A172 (cell line): ENCODE measurements at places on chromosomes 11 and 22. TPM values are rescaled to one million over a fixed set of nuclear protein-coding genes. Genes with fewer than 3 reads are reported as not detected.

GRCh38 chr11:80309301-80309700 is 868.5 kb upstream of the TENM4 start:
- peak; percentile 42 for DNase-seq

GRCh38 chr11:45455536-45455935 is 169.4 kb upstream of the SYT13 start:
- DNase-seq = no peak

DNA sequence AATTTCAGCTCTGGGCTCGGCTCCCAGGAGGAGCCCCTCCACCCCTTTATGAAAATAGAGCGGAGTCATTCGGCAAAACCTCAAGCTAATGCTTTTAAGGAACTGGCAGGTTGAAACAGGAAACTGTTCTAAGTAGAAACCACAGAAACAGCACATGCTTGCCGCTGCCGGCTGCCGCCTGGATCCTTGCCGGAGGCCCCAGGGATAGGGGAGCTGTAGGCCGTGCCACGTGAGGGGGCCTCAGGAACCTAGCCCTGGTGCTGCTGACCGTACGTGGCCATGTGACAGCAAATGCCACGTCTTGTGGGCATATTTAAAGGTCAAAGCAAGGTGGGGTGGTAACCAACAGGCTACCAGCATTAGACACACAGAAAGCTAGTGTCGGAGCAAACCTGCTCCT is 77.9 kb upstream of the TIMP3 start:
- DNase-seq = peak; percentile 77

DNA sequence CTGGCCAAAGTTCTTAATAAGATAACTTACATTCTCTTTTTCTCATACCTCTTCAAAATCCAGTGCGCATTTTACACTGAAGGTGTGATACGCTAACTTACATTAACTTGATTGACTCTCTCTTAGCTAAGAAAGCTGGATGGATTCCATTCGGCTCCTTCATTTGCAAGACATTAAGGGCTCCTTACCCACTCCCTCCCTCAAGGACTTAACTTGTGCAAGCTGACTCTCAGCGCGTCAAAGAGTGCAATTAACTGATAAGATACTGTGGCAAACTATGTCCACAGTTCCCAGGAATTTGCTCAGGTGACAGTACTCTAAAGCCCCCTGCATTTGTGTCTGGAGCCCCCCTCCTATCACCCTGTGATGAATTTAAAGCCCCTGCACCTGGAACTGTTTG is 6.4 kb upstream of the RFPL1 start:
- no peak for DNase-seq

- no peak for DNase-seq
Observed at GRCh38 chr11:64620381-64620971, 29.5 kb downstream of the SLC22A12 start.

DNA sequence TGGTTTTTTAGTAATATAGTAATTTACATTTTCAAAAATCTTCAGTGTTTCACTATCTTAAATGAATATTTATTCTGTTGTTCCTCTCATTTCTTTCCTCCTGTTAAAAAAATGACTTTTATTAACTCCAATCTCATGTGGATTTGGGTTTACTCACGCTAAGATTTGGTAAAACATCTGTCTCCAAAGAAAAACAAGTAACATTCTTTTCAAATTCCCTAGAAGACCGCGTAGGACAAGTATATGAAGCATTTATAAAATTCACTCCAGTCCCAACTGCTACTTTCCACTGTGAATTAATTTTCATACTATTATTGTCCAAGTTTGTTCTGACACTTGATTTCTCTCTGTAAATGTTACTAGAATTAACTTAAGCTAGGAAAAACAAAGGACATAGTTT is 26.2 kb downstream of the SBF2 start:
- no peak for DNase-seq

- DNase-seq = no peak
Observed at GRCh38 chr22:41659941-41660340, 28.7 kb downstream of the SNU13 start.

DNA sequence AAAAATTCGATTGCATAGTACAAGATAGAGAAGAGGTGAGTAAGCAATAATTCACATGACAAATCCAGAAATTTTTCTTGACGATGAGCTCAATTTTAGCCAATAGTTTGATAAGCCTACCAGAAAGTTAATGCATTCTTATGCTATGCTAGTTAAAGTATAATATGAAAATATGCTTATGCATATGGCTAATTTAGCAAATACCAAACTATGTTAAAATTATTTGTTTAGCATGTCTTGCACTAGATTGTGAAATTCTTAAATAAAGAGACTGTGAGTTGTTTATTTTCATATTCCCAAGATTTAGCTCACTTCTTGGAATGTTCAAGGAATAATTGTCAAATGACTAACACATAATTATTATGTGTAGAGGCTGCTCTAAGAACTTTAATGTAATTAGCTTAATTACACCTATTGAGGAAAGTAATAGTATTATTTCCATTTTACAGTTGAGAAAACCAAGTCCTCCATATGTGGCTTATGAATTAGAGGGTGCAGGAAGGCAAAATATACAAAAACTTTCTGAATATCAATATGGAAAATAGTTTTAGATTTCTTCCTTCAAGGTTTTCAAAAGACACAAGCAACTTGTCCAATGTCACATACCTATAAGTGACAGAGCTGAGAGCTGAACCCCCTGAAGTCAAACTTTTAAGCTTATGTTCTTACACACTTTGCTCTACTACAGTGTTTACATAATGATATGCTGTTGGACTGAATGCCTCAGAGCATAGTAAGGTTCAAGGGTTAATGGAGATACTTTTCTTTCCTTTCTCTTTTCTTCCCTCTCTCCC is 45.9 kb upstream of the ARHGAP20 start:
- no peak for DNase-seq

GRCh38 chr11:13674799-13675509 is 6.5 kb downstream of the FAR1 start:
- no peak for DNase-seq

DNA sequence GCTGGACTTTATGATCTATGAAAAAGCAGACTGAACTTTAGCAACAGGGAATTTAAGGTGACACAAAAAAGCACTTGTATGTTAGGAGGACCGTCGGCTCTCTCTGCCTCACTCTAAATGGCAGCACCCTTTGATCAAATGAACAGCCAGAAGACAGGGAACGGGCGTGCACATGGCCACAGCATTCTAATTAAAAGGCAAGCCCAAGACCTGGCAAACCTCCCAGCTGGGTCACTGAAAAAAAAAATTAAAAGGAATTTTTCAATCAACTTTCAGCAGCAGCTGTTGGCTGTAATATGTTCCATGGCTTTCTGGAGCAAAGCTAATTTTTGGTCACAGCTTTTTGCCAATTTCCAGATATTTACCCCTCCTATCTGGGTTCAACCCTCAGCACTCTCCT is 116.5 kb downstream of the C11orf58 start:
- no peak for DNase-seq

DNA sequence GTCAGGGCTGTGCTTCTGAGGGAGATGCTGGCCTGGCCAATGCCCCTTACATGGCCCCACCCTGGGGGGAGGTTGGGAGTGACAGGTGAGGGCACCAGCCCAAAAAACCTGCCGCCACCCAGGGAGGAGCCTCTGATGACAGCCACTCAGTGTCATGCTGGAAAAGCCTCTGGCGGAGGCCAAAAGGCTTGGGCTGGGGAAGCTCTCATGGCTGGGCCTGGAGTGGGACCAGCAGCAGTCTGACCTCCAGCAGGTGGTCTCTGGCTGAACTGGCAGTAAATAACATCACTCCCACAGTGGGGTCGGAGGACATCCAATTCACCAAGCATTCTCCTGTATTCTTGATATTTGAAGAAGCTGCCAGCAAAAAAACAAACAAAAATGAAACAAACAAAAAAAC is 20.1 kb downstream of the FGF3 start:
- no peak for DNase-seq

DNA sequence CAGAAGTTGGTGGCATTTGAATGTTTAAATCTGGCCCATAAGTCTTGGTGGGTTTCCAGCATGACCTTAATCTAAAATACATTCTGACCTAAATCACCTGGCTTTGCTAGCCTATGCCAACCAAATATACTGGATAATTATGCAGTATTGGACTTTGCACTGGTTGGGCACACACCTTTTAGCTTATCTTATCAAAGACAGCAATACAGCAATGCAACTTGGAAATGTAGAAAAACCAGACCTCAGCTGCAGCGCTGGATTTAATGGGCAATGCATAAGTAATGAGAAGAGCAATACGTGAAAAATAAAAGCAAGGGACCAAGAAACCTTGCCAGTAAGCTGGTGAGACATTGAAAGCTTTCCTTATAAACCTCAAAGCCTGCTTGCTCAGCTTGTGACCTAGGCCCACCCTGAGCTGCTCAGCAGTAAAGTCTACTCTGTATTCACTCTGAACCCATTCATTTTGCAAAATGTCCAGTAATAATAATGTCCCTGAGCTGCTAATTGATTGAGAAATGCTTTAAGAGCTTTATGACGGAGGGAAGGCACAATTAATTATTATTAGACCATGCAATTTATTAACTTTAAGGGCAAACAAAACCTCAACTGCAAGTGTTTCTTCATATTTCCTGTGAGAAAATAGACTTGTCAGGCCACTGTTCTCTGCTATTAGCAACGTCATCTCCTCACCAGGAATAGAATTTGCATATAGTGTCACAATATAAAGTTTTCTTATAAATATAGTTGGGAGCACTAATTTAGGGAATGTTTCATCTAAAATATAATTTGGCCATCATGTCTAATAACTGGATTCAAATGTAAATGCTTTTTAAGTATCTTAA is 49.4 kb upstream of the CEP295 start:
- DNase-seq = no peak

DNA sequence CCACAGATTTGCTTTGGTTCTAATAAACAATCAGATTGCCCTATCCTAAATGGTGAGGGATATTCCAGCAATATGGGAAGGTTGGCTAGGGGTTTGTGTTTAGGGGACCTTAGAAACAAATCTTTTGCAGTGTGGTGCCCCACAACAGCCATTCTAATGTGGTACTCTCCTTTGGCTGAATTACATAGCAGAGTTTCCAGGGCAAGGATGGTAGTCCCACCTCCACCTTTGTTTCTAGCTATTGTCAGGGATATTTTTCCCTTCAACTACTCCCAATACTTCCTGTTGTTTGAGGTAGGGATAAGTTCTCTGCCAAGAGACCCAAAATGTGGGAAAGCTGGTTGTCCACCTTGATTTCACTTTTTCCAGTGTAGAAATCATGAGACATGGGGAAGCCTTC is 494.7 kb upstream of the CHORDC1 start:
- DNase-seq = no peak

GRCh38 chr11:134515081-134515960 is 103.3 kb upstream of the B3GAT1 start:
- no peak for DNase-seq

- no peak for DNase-seq
Observed at GRCh38 chr22:22820626-22821025, 67.0 kb upstream of the IGLL5 start.

- DNase-seq = no peak
Observed at GRCh38 chr11:29959488-29959887, 57.3 kb downstream of the KCNA4 start.

- DNase-seq = no peak
Observed at GRCh38 chr11:56886455-56886854, 102.3 kb upstream of the OR5AK2 start.

- peak; percentile 27 for DNase-seq
Observed at GRCh38 chr22:32801537-32802236, at the start of gene TIMP3. TSS of gene TIMP3 (plus strand) at chr22:32801705. CDS start at chr22:32802002, 297 bp downstream.

DNA sequence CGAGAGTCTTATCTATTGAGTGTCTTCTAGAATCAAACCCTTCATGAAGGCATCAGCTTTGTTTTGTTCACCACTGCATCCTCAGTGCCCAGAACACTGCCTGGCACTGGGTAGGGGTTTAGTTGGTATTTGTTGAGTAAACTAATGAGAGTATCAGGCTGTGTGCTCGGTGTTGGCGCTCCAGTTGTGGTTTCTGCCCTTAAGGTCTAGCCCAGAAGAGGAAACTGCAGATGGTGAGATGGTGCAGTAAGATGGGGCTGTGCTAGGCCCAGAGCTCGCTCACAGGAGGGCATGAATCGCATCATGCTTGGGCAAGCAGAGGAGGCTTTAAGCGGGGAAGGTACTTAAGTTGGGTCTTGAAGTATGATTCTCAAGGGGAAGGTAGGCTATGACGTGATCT is 97.2 kb downstream of the FBXO7 start:
- no peak for DNase-seq

DNA sequence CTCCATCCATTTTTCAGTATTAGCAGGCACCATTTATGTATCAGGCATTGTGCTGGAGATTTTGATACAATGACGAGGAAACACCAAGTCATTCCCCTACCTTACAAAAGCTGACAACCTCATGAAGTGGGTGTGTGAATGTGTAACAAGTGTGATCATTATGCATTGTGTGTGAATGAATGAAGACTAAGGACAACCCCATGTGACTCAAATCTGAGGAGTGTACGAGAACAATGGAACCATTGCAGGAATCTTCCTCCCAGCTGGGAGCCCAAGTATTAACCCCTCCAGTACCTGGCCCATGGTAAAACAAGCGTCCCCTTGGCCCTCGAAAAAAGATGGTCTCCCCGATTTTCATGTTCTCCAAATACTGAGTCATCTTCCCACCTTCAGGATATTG is 4.4 kb downstream of the CYB5R2 start:
- no peak for DNase-seq

- no peak for DNase-seq
Observed at GRCh38 chr11:134283461-134284230, 7.5 kb downstream of the GLB1L3 start.

GRCh38 chr11:19679952-19680828 is 32.4 kb upstream of the NAV2 start:
- DNase-seq = peak; percentile 99

DNA sequence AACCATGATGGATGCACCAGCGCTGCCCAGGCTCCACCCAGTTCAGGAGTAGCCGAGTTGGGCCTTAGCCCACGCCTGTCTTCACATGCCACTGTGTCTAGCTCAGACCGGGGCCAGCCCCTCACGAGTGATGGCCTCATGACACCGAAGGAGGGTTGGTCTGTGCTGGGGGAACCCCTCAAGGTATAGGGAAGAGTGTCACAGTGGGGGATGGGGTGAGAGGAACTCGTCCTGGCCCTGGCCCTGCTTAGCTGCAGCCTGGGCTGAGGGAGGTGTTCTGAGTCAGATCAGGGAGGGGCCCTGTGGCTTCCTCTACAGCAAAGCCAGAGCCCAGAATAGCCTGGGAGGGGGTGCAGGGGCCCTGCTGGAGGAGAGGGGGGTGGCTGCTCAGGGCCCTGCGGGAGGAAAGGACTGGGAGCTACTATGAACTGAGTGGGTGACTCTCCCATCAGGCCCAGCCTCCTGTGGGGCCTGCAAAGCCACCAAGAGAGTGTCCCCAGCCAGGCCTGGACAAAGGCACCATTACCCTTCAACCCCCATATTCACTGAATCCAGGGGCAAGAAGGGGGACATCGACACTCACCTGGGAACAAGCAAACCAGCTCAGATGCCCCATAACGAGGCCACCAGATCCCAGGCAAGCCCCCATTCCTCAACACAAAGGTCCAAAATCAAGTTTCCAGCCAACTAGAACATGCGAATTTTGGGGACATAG is 41.2 kb downstream of the IGLL5 start:
- DNase-seq = peak; percentile 74

GRCh38 chr11:10026514-10026913 is 267.5 kb downstream of the SBF2 start:
- DNase-seq = no peak

PTPRJ gene
- 15.2 and 15.8 TPM in 2 replicates for total RNA-seq

HMOX1 gene
- 17.3 and 18.2 TPM in 2 replicates for total RNA-seq

OR5I1 gene
- not detected in 2 replicates for total RNA-seq

ACTN3 gene
- 11.2 TPM in 1 of 2 replicates, not detected in the other for total RNA-seq

UBASH3B gene
- 4.0 and 6.9 TPM in 2 replicates for total RNA-seq

UCP2 gene
- 18.8 and 30.4 TPM in 2 replicates for total RNA-seq

TSGA10IP gene
- total RNA-seq = not detected in 2 replicates
